Calu3 (cell line): ENCODE measurements at places on chromosomes 11 and 22.

- no peak for DNase-seq
Measured at GRCh38 chr11:30560206-30561106, 25.7 kb downstream of the MPPED2 start.

DNA sequence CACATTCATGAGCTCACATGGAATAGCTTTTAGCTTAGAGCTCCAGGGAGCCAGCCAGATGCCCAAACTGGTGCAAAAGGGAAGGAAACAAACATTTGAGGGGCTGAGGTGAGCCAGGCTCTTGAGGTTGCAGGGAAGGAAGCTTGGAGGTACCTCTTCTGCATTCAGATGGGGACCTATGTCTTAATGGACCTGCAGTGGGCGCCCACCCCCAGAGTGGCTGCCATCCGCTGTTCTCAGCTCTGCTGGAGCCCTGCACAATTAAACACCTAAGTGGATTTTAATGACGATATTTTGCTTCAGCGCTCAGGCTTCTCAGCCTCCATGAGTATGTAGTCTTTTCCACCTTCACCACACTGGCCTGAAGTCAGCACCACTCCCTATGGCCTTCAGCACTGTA, 100.8 kb downstream of the LDLRAD3 start:
- no peak for DNase-seq

DNA sequence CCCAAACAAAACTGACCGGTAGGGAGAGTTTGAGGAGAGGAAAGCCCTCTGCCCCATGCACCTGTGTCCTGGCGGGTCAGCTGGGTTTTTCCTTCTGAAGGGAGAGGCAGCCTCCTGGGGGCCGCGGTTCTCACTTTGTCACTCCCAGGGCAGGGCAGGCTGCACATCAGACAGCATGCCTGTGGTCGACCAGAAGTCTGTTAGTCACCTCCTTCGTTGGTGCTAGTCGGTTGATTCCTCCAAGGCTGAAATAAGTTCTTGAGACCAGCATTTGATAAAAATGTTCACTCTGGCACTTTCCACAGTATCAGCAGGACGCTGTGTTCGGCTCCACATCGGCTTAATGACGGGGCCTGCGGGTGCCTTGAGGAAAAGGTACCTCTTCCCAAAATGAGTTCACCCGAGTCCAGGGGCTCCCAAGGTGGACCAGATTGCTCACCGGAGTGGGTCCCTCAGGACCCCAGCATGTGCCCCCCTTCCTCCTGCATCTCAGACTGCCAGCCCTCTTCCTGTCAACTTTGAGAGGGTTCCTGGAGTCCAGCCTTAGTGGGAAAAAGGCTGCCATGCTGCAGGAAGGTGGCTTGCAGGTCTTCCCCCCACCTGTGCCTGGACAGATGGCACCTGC, 373.7 kb upstream of the B3GAT1 start:
- DNase-seq: no peak

- no peak for DNase-seq
Measured at GRCh38 chr11:84990141-84990540, 637.0 kb downstream of the DLG2 start.

DNA sequence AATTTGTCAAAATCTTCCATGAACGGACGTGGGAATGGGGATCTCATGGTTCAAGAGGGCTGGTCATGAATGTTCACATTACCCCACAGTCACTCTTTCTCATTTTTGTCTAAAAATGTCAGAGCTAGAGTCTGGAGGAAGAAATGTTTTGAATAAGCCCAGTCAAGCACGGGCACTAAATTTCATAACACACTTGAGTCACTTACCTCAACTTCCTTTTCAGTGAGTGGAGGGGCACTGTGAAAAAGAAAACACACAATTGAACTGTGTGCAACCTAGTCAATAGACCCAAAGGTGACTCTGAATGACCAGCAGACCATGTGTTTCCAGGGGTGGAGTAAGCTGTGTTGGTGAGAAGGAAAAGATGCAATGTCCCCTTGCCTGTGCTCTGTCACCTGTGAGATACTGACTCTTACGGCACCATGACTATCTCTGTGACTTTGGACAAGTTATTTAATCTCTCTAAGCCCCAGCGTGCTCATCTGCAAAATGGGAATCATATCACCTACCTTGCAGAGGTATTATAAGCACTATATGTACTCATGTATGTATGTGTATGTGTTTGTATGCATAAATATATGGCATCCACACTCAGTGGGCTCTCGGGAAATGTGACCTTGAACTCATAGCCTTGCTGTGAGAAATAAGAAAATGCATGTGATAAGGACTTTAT, 38.2 kb upstream of the LYVE1 start:
- DNase-seq: no peak

- peak; percentile 11 for DNase-seq
Measured at GRCh38 chr22:33919391-33920196, 682 bp downstream of the LARGE1 start.

DNA sequence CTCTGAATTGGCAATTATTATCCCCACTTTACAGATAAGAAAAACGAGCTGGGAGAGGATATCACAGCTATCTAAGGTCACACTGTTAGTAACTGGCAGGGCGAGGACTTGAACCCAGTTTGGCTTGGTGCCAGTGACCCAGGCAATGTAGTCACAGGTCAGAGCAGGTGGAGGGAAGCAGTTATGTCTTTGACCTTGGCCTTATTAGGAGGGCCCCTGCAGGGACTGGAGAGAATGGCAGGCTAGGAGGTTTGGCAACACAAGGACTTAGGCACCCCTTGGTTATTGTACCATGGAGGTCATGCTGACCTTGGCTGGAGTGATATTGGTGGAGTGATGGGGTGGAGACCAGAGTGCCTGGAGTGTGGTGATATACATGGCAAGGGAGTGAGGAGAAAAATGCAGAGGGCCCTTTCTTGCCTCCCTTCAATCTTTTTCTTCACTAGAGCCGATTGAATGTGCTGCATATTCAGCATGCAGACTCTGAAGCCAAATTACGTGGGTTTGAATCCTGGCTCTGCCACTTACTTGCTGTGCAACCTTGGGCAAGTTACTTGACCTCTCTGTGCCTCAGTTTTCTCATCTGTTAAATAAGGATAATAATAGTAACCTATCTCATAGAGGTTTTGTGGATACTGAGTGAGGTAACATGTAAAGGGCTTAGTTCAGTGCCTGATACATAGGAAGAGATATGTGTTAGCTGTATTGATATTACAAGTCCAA, 92.7 kb upstream of the TBCEL start:
- DNase-seq: no peak

GRCh38 chr11:94130298-94131046, 1.8 kb downstream of the PANX1 start:
- no peak for DNase-seq

DNA sequence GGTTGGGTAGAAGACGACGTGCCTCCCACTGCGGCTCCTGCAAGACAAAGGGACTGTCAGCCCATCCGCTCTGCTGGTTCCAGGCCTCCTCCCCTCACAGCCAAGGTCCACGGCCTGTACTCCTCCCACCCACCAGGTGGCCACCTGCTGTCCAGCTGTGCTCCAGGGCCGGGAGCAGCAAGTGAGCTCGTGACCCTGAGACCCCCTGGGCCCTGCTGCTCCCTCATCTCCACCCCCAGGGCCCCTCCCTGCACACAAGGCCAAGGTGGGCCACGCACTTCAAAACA, 27.4 kb downstream of the TSPAN4 start:
- no peak for DNase-seq

DNA sequence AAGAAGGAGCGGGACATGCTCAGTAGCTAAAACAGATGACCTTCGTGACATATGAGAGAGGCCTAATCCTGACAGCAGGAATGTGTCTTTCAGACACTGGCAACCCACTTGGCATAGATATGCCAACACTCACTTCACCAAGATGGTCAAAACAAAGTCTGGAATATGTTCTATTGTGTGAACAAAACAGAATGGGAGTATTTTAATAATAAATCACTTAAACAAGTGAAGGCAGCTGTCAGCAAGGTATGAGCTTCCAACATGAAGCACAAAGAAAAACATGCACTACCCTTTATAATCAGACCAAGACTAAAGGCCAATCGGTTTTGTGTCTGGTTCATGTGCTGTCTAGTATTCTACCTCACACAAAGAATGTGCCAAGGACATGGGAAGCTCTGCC, 23.1 kb downstream of the CCDC34 start:
- no peak for DNase-seq

- peak; percentile 69 for DNase-seq
Measured at GRCh38 chr11:3807909-3808860, at the start of gene PGAP2. TSS of gene PGAP2 (plus strand) at chr11:3808560. CDS start at chr11:3811260, 2,700 bp downstream.

GRCh38 chr11:64753380-64754123, 6.2 kb downstream of the PYGM start:
- no peak for DNase-seq
